HFFc6 (cell line): ENCODE measurements at places on chromosomes 12 and 14. TPM values are rescaled to one million over a fixed set of nuclear protein-coding genes. Genes with fewer than 3 reads are reported as not detected.
A peak's percentile ranks its signal among the peaks of the same experiment; 100 is the strongest.

GRCh38 chr14:96194657-96195431 lies 9.8 kb upstream of the BDKRB2 start:
- DNase-seq: no peak

The SLC25A47 gene
- total RNA-seq: not detected in 3 replicates

The DLK1 gene
- not detected in 2 replicates for total RNA-seq

The SBNO1 gene
- total RNA-seq: 32.5 to 37.9 TPM (median 37.2 TPM) in 3 replicates

The PMCH gene
- total RNA-seq: not detected in 2 replicates

GRCh38 chr14:50794068-50794645 lies 36.8 kb downstream of the NIN start:
- no peak for DNase-seq

DNA sequence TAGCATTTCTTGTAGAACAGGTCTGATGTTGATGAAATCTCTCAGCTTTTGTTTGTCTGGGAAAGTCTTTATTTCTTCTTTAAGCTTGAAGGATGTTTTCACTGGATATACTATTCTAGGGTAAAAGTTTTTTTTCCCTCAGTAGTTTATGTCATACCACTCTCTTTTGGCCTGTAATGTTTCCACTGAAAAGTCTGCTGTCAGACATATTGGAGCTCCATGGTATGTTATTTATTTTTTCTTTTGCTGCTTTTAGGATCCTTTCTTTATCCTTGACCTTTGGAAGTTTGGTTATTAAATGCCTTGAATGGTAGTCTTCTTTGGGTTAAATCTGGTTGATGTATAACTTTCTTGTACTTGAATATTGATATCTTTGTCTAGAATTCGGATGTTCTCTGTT lies 306.1 kb downstream of the FUT8 start:
- no peak for DNase-seq

GRCh38 chr12:111773801-111774551 lies 7.2 kb downstream of the ALDH2 start:
- peak; percentile 45 for DNase-seq

- peak; percentile 60 for DNase-seq
Observed at GRCh38 chr12:70255311-70255710, 12.1 kb downstream of the CNOT2 start.

DNA sequence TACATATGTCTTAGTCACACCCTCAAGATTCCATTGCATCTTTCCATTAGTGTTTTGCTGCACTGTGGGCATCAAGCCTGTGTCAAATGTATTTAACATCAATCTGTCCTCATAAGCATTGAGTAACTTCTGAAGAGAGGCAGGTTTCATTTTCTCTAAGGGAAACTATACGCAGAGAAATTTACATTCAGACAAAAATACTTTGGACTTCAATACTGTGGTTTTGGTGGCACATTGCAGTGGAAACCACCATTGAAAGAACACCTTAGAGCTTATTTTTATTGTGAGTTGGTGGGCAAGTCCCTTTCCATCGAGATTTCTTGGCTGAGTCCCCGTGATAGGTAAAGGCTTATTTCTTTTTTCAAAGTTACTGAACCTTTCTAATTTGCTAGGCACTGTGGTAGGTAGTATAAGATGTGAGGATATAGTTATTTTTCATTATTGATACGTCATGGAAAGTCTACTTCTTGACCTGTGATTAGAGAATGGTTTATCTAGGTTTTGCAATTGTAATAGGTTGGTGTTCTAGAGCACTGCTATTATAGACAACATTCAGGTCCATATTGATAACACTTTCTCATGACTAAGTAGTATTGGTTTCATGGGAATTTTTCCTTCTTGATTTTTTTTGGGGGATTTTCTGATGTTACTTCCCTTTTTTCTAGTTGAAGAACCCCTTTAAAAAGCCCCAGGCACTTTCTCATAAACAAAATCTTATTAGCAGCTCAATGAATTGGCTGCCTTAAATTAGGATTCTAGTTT lies 81.9 kb downstream of the CFAP54 start:
- DNase-seq: peak; percentile 4

The MDGA2 gene
- not detected in 3 replicates for total RNA-seq

GRCh38 chr12:15928346-15928745 lies 17.2 kb downstream of the DERA start:
- DNase-seq: peak; percentile 67

The CREBL2 gene
- total RNA-seq: 23.6 to 25.2 TPM (median 23.7 TPM) in 3 replicates

- no peak for DNase-seq
Observed at GRCh38 chr14:91366749-91367148, 50.9 kb downstream of the CCDC88C start.

- DNase-seq: no peak
Observed at GRCh38 chr14:71579331-71579730, 352.9 kb upstream of the RGS6 start.

The UNC119B gene
- total RNA-seq: 35.5 to 40.9 TPM (median 39.5 TPM) in 3 replicates

DNA sequence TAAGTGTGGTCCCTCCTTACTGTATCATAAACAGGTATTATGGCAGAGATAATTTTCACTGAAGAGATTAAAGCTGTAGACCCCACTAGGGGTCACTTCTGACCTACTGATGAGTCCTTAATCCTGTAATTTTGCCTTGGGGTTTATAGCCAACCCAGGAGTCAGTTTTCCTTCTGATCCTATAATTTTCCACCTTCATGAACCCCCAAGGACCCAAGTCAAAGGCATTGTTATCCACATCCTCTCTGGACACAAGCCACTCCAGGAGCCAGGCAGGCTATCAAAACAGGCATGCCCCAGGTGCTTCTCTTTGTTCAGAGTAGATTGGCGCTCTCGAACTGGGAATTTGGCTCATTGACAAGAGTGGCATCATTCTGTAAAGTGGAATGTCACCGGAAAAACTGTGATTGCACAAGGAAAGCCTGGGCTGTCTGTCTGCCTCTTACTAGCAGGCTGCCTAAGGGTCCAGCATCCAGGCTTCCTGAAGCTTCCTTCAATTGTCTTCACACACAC lies 1523.2 kb upstream of the FLRT2 start:
- no peak for DNase-seq

The PYGL gene
- total RNA-seq: 30.1 to 43.7 TPM (median 41.8 TPM) in 3 replicates

DNA sequence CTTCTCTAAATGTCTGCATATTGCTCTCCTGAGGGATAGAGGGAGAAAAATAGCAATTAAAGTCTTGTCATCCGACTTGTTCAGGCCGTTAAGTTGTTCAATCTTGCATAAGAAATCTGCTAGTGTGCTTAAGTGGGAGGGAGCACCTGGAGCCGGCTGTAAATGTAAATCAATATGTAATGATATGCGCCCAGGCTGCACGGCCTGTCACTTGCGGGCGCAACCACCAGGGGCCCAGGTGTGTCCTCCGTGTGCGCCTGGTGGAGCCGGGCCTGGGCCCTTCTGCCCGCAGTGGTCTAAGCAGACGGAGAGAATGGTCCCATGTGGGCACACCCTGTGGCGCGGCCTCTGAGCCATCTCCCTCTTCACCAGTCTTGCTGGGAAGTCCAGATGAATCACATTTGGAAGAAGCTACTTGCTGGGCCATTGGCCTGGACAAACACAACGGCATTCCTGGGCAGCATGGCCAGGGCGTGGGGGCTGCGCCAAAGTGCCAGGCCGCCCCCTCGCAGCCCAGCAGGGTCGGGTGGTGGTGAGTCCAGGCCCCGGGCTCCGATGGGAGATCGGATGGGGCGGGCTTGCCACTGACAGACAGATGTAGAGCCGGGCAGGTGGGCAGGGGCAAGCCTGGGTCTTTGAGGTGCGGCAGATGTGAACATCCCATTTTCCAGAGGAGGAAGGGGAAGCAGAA lies 193.3 kb upstream of the C14orf180 start:
- DNase-seq: no peak
